ENCODE measurements at places on chromosomes 16 and 17.

- DNase-seq = no peak
Observed at GRCh38 chr17:75774471-75774990, 9.5 kb upstream of the GALK1 start.

- DNase-seq = no peak
Observed at GRCh38 chr16:1488054-1488601, 616 bp downstream of the PTX4 start.

GRCh38 chr16:87145181-87146176 lies 171.7 kb downstream of the C16orf95 start:
- no peak for DNase-seq

GRCh38 chr16:70428178-70428998 lies 10.5 kb downstream of the ST3GAL2 start:
- DNase-seq = peak; percentile 99

- no peak for DNase-seq
Observed at GRCh38 chr16:24984903-24985675, 30.1 kb downstream of the ARHGAP17 start.

GRCh38 chr17:44351464-44351863 lies 6.4 kb downstream of the GRN start:
- no peak for DNase-seq

DNA sequence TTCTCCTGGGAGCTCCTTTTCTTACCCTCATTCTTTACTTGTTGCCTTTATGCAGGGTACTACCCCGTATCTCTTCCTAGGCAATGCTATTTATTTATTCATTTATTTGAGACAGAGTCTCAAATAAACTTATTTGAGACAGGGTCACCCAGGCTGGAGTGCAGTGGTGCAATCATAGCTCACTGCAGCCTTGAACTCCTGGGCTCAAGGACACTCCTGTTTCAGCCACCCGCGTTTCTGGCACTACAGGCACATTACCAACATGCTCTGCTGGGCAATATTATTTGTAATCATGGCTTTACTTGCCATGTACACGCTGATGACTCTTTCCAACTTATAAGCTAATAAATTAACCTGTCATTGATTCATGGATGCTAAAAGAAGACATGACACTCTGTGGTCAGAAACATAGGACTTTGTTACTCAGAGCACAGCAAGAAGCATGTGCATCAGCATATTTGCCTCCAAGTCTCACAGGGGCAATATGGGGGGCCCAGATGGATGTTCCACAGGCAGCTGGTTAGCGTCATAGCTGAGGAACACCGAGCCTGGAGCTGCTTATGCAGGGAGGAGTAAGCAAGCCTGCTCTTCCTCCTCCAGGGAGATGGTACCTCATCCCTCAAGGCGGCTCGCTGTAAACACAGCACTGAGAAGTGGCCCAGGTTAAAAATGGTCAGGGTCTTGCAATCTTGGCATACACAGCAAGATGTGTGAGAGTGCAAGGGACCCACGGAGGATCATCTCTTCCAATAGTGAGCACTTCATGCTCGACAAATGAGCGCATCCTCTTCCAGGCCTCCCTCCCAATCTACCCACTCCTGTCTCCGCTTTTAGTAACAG lies 4.2 kb upstream of the LRRC75A start:
- DNase-seq = no peak

GRCh38 chr16:1121601-1122397 lies 25.8 kb upstream of the C1QTNF8 start:
- no peak for DNase-seq

- no peak for DNase-seq
Observed at GRCh38 chr17:18191236-18191667, 7.6 kb downstream of the ALKBH5 start.

GRCh38 chr16:85234310-85235204 lies 122.3 kb upstream of the CIBAR2 start:
- no peak for DNase-seq

GRCh38 chr17:42950044-42950783 lies 14.0 kb downstream of the AARSD1 start:
- no peak for DNase-seq

DNA sequence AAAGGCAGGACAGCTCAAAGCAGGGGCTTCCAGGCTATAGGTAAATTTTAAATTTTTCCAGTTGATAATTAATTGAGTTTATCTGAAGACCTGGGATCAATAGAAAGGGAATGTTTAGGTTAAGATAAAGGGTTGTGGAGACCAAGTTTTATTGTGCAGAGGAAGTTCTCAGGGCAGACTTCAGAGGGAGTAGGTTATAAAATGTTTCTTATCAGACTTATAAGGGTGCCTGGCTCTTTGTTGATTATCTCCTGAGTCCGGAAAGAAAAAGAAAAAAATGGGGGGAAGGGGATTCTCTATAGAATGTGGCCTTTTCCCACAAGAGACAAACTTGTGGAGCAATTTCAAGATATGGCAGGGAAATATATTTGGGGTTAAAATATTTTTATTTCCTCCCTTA lies 15.9 kb downstream of the SLC46A1 start:
- DNase-seq = peak; percentile 69

GRCh38 chr17:79971651-79972050 lies 64.0 kb downstream of the TBC1D16 start:
- DNase-seq = no peak

DNA sequence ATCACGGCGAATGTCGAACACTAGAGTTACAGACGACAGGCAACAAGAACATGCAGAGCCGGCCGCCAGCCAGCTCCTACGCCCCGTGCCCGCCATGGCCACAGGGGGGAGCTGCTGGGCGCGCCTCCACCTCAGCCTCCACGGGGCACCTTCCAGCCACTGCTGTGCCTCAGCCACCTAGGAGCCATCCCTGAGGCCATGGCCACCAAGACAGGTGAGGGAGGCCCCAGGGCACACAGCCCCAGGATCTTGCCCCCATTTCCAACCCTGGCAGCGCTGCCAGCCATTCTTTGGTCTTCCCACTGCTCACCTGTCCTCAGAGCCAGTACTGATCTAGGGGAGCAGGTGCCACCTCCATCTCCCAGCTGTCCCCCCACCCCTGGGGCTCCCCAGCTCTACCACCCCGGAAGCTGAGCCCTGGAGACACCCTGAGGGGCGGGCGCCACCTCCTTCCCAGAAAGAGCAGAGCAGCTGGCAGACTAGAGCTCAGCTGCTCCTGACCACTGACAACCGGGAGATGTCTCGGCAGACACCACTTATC lies 11.8 kb downstream of the GNPTG start:
- DNase-seq = peak; percentile 77

- no peak for DNase-seq
Observed at GRCh38 chr16:87874639-87875427, 5.5 kb upstream of the SLC7A5 start.

- DNase-seq = no peak
Observed at GRCh38 chr17:81934850-81935708, 2.0 kb downstream of the PYCR1 start.

GRCh38 chr17:68878226-68878885 lies 76.8 kb downstream of the ABCA8 start:
- DNase-seq = no peak

DNA sequence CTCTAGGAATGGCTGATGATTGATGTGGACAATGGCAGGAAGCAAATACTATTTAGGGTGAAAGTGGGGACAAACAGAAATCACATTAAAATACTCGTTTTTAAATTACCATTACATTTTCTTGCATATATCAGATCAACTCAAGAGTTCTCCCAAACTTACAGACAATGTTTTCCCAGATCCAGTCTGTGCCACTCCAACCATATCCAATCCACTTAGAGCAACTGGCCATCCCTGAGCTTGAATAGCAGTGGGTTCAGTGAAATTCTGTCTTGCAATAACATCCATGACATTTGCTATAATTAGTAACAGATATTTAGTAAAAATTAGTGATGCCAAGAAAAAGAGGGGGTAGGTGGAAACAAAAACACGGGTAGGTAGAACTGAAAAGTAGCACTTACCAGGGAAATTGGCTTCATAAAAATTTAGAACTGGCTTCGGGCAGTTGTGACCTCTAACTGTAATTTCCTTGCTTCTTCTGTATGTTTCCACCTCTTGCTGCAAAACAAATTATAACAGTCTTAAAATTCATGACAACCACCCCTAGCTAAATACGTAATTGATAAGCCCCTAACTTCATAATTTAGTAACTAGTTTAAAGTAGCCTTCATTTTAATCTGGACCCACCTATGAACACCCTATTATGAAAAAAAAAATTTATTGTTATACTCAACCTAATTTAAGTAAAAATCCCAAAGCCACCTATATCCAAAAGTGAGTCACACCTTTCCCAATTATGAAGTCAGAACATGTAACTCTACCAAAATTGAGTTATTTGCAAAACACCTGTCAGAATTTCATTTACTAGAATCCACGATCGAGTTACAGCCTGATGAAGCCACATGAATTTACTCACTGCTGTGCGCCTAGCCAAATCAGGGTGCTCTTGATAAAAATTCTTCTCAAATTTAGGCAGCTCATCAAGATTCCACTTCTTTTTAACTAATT lies 2.0 kb downstream of the DDX5 start:
- no peak for DNase-seq

GRCh38 chr16:49183911-49184310 lies 97.7 kb downstream of the CBLN1 start:
- DNase-seq = peak; percentile 32

DNA sequence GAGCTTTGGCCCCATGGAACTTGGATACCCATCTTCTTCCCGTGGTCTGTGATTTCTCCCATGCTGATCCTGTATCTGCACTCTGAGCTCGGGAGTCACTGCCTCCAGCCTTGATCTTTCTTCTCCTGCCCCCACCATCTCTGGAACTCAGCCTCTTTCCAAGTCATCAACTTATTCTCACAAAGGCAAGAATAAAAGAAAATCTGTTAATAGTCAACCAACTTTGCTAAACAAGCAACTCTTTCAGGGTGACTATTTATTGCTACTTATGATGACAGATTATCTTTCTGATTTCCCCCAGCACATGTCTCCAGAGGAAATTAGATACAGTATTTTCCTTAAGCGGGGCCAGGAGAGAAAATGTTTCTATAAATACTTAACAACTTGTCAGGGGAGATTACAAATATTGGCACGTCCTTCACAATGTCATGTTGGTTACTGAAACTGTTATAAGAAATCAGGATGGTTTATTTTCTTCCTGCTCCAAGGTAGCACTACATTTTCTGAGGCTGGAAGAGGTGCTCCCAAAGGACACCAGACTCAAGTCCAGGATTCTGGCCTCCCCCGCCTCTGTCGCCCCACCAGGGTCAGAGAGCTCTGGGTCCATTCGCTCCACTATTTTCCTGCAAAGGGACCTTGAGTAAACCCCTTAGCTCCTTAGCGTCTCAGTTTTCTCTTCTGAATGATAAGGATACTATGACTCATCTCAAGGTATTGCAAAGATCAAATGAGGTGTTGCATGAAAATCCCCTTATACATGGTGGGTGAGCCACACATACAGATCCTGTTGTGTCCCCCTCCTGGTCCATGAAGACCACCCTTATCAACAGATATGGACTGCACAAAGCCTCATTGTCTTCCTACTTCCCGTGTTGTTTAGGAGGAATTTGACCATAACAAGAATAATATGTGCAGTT lies 205.2 kb upstream of the WSCD1 start:
- no peak for DNase-seq

DNA sequence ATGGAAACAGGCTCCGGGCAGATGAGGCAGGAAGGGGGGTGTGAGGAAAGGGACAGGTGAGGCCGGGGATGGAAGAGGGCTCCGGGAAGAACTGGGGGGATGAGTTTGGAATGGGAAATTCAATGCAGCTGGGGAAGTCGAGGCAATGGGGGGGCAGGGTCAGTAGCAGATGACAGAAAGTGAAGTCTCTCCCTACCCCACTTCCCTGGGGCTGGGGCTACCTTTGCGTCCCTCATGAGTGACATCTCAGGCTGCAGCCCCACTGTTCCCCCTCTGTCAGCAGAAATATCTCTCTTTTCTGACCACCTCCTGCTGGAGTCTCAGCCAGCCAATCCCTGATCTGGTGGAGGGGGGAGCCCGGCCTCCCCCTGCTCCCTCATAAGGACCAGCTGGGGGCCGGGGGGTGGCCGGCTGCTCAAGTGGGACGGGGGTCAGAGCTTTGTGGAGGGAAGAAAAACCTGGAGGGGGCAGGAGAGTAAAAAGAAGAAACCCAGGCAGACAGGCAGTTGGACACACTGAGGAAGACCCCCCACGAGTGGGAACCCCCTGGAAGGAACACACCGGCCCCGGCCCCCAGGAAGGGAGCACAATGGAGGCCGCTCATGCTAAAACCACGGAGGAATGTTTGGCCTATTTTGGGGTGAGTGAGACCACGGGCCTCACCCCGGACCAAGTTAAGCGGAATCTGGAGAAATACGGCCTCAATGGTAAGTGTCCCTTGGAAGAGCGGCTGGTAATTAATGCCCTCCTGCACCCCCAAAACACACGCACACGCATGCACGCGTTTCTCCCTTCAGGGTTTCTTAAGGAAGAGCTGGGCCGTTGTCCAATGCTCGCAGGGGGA lies at the start of gene ATP2A1:
ATP2A1 (plus strand) TSS at position 406 of the 844 bp plus-strand sequence; CDS start at position 590, 184 bp downstream.
- DNase-seq = no peak

GRCh38 chr16:80804526-80805383 lies at the start of gene CDYL2:
Gene CDYL2 (minus strand): TSS chr16:80804598. CDS start chr16:80804173, 425 bp downstream.
- peak; percentile 68 for DNase-seq

GRCh38 chr16:82265809-82266208 lies 95.8 kb upstream of the MPHOSPH6 start:
- no peak for DNase-seq

GRCh38 chr17:8057691-8058114 lies 18.8 kb downstream of the ALOX15B start:
- DNase-seq = peak; percentile 94

DNA sequence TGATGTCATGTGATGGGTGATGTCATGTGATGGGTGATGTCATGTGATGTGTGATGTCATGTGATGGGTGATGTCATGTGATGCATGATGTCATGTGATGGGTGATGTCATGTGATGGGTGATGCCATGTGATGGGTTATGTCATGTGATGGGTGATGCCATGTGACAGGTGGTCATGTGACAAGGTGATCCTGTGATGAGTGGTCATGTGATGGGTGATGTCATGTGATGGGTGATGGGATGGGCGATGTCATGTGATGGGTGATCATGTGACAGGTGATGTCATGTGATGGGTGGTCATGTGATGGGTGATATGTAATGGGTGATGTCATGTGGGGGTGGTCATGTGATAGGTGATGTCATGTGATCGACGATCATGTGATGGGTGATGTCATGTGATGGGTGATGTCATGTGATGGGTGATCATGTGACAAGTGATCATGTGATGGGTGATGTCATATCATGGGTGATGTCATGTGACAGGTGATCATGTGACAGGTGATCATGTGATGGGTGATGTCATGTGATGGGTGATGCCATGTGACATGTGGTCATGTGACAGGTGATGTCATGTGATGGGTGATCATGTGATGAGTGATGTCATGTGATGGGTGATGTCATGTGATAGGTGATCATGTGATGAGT lies 17.2 kb downstream of the CD300LB start:
- peak; percentile 67 for DNase-seq

DNA sequence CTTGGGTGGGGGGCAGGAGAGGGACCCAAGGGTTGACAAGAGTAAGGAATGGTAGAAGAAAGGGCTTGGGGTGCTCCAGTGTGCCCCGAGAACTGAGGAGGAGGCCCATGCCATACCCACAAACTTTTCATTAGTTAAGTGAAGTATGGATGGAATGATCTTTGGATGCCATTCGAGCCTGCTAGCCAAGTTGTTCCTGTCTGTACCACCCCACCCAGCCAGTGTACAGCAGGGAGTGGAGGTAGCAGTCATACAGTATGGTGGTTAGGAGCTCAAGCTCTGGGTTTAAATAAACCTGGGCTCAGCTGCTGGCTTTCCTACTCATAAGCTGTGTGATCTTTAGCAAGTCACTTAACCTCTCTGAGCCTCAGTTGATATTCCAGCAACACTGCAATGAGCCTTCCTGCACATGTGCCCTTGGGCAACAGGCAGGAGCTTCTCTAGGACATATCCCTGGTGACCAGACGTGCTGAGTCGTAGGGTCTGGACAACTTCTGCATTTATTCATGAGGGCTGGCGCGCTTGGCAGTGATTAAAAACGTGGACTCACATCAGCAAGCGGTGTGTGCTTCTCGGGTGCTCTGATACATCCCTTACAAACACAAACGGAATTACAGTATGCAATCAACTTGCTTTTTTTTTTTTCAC lies 22.9 kb downstream of the ITPRIPL2 start:
- peak; percentile 31 for DNase-seq
